Activated T-helper 2 cell treated with anti-CD3 and anti-CD28 coated beads, Interferon-gamma antibody, Interleukin-2, Interleukin-4, amounts not matched to agents 10 μg/mL and 5 μg/mL and 100 μg/mL, durations not matched to agents 14 hours and 24 hours and 36 hours (primary cell): ENCODE measurements at places on chromosomes 2 and 18. TPM values are rescaled to one million over a fixed set of nuclear protein-coding genes. Genes with fewer than 3 reads are reported as not detected.

GRCh38 chr18:28706397-28706796 lies 529.5 kb upstream of the CDH2 start:
- DNase-seq = no peak

Gene TOGARAM2
- total RNA-seq = 3.0 and 4.0 TPM in 2 replicates

DNA sequence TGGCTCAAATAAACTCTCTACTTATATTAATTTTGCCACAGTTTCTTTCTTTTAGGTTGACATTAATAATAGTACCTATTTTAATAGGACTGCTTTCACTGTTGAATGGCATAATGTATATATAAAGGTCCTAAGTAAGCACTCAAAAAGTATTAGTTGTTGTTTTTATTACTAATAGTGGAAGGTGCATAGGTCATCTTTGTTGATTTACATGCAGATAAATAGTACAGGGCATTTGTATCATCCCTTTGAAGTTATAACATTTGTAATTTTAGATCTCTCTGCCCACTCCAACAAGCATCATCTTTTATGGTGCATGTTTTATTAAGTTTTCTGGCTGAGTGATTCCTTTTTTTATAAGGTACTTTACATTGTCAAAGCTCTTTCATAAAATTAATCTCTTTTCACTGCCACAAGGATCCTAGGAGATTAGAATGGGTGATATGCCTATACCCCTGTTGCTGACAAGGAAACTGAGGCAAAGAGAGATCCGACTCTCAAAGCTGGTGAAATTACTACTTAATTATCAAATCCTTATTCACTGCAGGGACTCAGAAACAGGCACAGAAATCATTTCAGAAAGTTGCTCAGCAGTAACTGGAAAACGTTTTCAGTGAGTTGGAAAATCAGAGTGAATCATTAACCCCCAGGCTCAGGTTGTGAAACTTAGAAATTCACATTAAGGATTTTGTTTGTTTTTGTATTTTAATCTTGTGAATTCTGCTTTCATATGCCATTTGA lies 299.6 kb downstream of the AGPS start:
- DNase-seq = no peak

Gene UGT1A4
- not detected in 2 replicates for total RNA-seq

DNA sequence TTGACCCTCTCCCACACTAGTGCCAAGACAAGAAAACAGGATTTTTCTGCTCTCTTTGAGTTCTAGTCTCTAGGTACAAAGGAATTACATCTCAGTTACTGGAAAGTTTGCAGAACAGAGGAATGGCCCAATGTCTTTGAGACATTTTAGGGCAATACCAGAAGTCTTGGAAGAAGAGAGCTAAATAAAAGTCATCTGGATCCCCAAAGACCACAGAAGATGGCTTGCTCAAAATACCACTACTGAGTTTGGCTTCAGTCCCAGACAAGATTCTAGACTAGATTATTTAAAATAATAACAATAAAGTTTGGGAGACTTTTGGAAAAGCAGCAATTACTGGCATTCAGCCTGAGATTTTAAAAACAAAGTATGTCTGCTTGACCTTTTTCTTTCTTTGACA lies 61.9 kb upstream of the HK2 start:
- no peak for DNase-seq

Gene RAB3GAP1
- total RNA-seq = 26.6 and 30.8 TPM in 2 replicates
